ENCODE measurements at places on chromosomes 12 and 14.

GRCh38 chr12:26488351-26488750 lies 293.0 kb downstream of the SSPN start:
- DNase-seq, result no peak

DNA sequence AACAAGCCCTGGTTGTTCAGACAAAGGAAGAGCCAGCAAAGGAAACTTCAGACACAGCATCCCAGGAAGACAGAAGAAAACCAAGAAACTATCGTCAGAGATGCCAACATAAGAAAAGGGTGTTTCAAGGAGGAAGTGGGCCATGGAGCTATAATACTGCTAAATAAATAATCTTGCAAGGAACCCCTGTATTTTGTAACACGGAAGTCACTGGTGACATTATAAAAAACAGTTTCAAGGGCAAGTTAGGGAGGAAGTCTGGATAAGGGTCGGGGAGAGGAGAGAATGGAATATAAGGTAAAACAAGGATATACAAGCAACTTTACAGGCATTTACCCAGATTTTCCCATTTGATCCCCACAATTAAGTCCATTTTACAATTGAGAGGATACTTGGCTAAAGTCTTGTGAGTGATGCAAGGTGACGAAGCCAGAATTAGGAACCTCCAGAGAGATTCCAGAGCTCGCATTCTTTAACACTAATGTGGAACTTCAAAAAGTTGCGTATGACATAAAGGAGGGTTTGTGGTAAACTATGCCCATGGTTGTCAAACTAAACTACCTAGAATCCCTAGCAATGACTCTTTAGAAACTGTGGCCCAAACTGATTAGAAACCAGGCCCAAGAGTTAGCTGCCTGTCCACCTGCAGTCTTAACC lies 46.4 kb downstream of the PPM1H start:
- DNase-seq, result no peak

GRCh38 chr14:72516936-72517700 lies 376.8 kb downstream of the DPF3 start:
- peak; percentile 67 for DNase-seq

- DNase-seq, result no peak
These were observed 44.5 kb downstream of the TMPRSS12 start for GRCh38 chr12:50887191-50887590.

GRCh38 chr12:52382854-52383253 lies 2.6 kb downstream of the KRT84 start:
- no peak for DNase-seq

- no peak for DNase-seq
These were observed 262.4 kb upstream of the HMGA2 start for GRCh38 chr12:65561798-65562382.

DNA sequence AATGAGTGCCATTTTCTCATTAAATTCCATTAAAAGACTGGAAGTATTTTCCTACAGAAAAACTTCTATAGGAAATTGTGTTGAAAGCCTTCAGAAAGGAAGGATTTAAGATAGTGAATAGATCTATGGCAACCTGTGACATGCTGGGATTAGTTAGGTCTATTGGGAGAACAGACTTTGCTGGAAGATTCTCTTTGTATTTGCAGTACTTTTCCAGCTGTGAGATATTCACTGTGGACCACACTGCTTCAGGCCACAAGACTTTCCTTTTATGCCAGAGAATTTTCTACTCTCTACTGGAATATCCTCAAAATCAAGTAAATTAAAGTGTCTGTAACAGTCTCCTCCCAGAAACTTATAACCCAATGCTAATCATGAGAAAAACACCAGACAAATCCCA lies 136.2 kb downstream of the MYRFL start:
- no peak for DNase-seq

Measured in stimulated activated CD4-positive, alpha-beta T cell treated with anti-CD3 and anti-CD28 coated beads, Interleukin-2, amount 100 ng/mL, for 48 hours (primary cell).